M059J (cell line): ENCODE measurements at places on chromosomes 16 and 17. TPM values are rescaled to one million over a fixed set of nuclear protein-coding genes. Genes with fewer than 3 reads are reported as not detected.

The GRAPL gene
- not detected in 2 replicates for total RNA-seq

The TSPOAP1 gene
- total RNA-seq: 0.22 and 0.47 TPM in 2 replicates

GRCh38 chr16:12815361-12815760 is 11.7 kb upstream of the CPPED1 start:
- DNase-seq: no peak

- DNase-seq: no peak
These were observed 907 bp upstream of the ESRP2 start for GRCh38 chr16:68236826-68237242.

The HBM gene
- total RNA-seq: not detected in 2 replicates

The TOX3 gene
- not detected in 2 replicates for total RNA-seq

DNA sequence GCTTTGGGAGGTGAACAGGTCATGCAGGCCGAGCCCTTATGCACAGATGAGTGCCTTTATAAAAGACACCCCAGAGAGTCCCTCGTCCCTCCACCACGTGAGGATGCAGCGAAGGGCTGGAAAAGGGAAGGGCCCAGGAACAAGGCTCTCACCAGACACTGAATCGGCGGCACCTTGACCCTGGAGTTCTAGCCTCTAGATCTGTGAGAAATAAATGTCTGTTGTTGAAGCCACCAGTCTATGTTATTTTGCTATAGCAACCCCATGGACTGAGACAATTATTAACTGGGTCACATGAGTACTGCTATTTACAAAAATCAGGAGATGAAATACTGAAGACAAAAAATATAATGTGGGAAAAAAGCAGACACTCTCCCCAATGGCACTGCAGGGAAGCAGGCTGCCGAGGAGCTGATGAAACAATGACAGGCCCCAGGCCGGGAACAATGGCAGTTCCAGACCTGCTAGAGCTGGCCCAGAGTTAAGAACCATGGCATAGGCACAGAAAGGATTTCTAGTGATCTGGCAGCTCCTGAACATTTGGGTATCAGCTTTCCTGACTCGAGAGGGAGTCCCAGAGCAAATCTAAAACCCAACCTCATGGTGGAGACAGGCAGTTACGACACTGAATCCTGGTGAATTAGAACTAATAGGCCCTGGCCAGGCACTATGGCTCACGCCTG is 17.8 kb upstream of the GGA2 start:
- DNase-seq: no peak

DNA sequence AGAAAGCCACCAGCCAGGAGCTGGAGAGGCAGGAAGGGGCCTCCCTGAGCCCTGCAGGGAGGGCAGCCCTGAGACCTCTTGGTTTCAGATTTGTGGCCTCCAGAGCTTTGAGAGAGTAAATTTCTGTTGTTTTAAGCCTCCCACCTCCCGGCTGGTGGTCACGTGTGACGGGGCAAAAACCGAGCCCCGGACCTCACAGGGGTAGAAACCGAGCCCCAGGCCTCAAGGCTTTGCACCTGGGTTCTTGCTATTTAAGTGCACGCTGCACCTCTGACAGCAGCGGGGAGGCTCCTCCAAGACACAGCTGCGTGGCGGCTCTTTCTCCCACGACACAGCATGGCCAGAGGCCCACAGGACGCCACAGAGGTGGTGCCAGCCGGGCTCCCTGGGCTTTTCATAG is 17.4 kb upstream of the ZC3H18 start:
- DNase-seq: no peak

- no peak for DNase-seq
These were observed 87.8 kb upstream of the CORO6 start for GRCh38 chr17:29710520-29710884.

The SMIM5 gene
- not detected in 2 replicates for total RNA-seq

GRCh38 chr17:79619636-79620206 is 8.9 kb upstream of the RBFOX3 start:
- DNase-seq: no peak

- no peak for DNase-seq
These were observed 78.9 kb upstream of the FBXO47 start for GRCh38 chr17:39045948-39046679.

The SNAI3 gene
- total RNA-seq: not detected in 2 replicates

DNA sequence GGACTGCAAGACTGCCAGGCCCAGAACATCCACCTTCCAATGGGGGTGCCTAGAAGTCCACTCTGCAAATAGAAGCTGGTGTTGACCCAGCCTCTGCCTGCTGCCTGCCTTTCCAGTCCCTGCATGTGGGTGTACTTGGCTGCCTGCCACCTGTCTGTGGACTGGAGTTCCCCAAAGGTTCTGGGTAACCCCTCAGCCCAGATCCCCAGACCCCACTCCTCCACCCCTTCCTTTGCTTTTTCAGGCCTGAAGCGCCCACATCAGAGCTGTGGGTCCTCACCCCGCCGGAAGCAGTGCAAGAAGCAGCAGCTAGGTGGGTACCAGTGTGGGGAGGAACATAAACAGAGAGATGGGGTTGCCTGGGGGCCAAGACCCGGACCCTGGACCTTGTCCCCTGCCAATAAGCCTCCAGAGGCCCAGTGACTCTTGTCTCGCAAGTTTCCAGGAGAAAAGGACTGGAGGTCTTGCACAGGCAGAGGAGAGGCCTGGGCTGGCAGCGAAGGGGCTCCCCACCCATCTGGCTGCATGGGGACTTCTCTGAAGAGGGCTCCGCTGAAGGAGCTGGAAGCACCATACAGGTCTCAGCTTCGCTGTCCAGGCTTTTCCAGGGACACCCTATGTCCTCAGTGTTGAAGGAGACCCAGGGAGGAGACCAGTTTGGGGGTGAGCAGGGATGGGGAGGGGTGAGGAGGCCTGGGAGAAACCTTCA is 34.3 kb downstream of the NLRC5 start:
- DNase-seq: no peak

The CDH13 gene
- 51.0 and 61.5 TPM in 2 replicates for total RNA-seq

GRCh38 chr16:56956756-56957155 is 5.0 kb upstream of the CETP start:
- no peak for DNase-seq

The TTYH2 gene
- 0.15 TPM in 2 replicates for total RNA-seq

The GDPD3 gene
- total RNA-seq: 0.52 and 1.8 TPM in 2 replicates

DNA sequence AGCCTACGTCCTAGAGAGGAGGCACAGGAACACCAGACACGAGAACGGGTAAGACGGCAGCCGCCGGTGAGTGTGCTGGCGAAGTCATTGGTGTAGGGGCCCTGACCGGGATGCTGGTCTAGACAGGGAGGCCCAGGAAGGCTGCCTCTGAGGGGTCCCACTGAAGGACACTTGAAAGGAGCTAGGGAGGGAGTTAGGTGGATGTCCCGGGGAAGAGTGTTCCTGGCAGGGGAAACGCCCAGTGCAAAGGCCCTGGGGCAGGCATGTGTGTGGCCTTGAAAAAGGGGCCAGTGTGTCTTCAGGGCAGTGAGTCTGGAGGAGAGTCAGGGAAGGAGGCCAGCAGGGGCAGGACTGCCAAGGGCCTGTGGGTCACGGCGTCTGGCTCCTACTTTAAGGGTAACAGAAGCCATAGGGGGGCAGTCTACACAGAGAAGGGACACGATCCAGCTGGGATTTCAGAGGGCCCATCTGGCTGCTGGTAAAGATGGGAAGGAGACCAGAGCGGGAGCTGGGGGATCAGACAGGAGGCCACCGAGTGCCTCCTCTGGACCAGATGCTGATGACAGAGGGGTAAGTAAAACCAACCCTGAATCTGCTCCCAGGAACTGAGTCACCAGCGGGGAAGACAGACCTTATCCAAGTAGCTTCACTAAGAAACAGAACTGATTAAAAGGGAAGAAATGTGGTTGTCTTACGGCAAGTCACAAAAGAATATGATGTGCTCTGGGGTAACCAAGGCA is 115.9 kb downstream of the LITAF start:
- DNase-seq: no peak

GRCh38 chr16:71974068-71974818 is 26.0 kb downstream of the PKD1L3 start:
- peak; percentile 15 for DNase-seq

The KRTAP1-1 gene
- not detected in 2 replicates for total RNA-seq

The NEUROD2 gene
- not detected in 2 replicates for total RNA-seq

- no peak for DNase-seq
These were observed 36.8 kb downstream of the SRCIN1 start for GRCh38 chr17:38568845-38569510.

The MAP2K3 gene
- total RNA-seq: 20.7 and 23.9 TPM in 2 replicates

DNA sequence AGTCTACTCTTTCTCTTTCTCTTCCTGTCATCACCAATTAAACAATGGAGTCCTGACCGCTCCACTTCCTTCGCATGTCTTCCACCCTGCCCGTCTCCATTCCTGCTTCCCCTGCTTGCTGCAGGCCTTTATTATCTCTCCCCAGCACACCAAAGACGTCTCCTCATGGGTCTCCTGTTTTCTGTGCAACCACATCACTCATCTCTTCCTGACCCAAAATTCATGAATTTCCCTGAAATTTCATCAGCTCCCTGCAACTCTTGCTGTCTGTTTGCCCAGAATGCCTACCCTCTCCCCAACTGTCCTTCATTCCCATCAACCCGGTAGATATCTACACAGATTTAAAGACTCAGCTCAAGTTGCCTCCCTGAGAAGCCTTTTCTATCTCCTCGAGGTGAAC is 76.7 kb upstream of the ALOX12 start:
- no peak for DNase-seq

The RFWD3 gene
- total RNA-seq: 63.2 and 68.9 TPM in 2 replicates

- no peak for DNase-seq
These were observed 8.6 kb upstream of the NFATC3 start for GRCh38 chr16:68076560-68076959.

DNA sequence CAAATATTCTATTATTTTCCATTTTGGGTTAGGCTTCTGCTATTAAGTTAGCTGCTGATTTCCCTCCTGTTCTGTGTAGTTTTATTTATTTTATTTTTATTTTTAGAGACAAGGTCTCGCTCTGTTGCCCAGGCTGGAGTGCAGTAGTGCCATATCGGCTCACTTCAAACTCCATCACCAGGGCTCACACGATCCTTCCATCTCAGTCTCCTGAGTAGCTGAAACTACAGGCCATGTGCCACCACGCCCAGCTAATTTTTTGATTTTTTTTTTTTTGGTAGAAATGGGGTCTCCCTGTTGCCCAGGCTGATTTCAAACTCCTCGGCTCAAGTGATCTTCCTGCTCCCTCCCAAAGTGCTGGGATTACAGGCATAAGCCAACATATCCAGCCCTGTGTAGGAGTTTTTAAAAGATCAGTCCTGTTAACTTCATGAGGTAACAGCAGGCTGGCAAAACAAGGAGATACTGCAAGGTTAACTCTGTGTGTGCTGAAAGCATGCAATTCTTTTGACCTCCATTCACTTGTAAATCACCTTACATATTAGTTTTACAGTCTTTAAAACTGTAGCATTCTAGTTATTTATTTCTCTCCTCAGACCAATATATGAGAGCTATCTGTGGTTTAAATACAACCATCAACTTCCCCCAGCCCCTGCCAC is 63.2 kb downstream of the SSH2 start:
- DNase-seq: no peak

The KRTAP9-4 gene
- not detected in 2 replicates for total RNA-seq

DNA sequence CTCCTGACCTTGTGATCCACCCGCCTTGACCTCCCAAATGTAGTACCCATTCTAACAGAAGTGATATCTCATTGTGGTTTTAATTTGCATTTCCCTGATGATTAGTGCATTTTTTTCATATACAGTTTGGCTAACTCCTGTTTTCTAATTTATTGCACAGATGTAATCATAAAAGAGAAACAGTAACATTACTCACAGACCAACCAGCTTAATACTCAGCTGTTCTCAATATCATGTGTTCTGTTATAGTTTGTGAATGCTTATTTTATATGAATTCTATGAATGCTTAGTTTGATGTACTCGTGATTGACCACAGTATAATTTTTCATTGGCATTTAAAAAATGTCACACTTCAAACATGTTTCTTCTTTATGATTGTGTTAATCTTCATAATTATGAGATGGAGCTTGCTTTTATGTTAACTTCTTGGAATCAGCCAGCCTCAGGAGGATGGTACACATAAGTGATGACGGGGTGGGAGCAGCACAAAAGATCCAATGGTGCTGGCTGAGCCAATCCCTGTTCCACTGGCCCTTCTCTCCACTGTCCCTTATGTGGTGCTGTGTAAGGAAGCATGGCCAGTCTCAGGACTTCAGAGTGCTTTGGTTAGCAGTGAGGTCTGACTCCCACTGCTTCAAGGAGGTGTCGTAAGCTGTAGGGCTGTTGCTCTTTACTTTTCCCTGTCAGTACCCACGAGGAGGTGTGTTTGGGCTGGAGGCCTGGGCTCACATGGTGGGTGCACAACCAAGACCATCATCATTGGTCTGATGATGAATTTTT is 191.0 kb downstream of the SPECC1 start:
- no peak for DNase-seq

The ABI3 gene
- total RNA-seq: 0.12 TPM in 1 of 2 replicates, not detected in the other

DNA sequence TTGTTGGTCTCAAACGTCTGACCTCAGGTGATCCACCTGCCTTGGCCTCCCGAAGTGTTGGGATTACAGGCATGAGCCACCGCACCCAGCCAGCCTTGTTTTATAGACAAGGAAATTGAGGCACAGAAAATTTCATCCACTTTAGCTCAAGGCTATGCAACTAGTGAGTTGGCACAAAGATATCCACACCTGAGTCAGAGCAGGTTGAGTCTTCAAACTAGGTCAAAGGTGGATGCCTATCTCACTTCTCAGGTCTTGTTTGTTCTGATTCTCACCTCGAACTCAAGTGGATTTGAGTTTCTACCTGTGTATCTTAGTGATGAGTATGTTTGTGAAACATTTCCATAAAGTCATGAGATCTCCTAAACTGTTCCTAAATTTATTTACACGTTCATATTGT is 35.6 kb upstream of the GAS7 start:
- DNase-seq: no peak

GRCh38 chr16:79599837-79600637 is 500 bp downstream of the MAF start:
- peak; percentile 14 for DNase-seq

The RND2 gene
- 0.20 and 0.22 TPM in 2 replicates for total RNA-seq

GRCh38 chr16:85200471-85201278 is 88.4 kb upstream of the CIBAR2 start:
- DNase-seq: no peak

DNA sequence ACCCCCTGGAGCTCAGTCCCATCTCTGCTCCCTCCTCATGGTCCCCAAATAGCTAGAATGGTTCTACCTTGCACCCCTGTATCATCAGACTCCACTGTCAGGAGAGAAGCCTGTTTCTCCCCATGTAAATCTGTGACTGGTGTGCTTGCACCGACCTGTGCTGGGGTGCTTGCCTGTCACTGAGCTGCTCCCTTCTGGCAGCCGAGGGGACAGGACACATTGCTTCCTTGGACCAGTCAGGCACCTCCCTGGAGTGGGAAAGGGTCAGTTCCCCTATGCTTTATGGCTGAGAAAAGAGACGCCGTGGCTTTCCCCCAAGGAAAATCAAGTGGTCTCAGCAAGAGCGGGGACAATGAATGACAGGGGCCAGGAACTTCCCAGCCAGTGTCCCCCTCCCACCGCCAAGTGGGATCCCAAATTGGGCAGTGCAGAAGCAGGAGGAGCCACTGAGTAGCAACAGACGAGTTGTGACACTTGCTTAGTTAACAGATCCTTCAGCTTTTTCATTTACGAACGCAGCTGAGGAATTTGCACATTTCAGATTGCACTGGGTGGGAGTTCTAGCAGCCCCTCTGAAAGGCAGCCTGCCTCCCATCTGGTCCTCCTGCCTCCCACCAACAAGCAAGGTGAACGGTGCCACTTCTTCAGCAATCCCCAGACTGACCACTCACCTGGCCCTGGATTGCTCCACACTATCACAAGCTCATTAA is 156.4 kb downstream of the KATNIP start:
- DNase-seq: no peak

The DNASE1L2 gene
- 0.64 TPM in 1 of 2 replicates, not detected in the other for total RNA-seq

GRCh38 chr17:40949418-40949817 is 12.0 kb upstream of the KRT23 start:
- no peak for DNase-seq
